AG08395 (cell line): ENCODE measurements at places on chromosomes 7 and 10.

- DNase-seq, result peak; percentile 11
Observed at GRCh38 chr7:121372376-121373010, 23.6 kb downstream of the FAM3C start.

DNA sequence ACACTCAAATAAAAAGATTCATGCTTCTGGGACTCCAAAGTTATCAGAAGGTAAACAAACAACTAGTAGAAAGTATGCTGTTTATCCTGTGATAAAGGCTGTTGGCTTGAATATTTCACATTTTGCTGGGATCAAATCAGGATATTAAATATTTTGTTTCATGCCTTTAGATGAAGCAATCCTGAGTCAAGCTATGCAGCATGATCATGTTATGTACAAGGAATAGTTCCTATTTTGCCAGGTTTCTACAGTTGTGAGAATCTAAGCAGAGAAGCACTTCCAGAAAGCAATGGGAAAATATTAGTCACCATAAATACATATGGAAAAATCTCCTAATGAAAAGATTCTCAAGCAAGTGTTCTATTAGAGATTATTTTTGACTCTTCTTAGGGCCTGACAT is 262.8 kb upstream of the PCDH15 start:
- DNase-seq, result no peak

DNA sequence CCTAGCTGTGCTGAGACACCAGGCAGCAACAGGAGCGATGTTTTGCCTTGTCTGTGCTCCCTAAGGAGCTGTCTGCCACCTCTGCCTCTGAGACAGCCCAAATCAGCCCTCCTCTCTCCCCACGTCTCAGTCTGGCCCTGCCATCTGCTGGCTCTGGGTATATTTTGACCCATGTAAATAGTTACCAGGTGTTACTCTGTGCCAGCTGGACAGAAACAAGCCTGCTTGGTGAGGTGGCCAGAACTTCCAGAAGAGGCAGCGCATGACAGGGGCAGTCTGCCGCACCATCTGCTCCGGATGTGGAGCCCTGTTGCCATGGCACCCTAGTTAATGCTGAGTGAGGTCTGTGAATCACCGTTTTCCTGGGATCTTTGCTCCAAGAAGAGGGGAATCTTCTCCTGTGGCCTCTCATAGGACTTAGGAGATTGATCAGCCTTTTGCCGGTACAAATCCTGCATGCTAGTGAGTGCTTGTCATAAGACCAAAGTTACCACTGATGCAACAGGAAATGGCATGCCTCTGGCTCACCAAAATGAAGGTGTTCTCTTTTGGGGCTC is 31.8 kb downstream of the GSTO2 start:
- peak; percentile 94 for DNase-seq

GRCh38 chr7:142300689-142301088 is 42.8 kb upstream of the PRSS58 start:
- DNase-seq, result no peak

- DNase-seq, result no peak
Observed at GRCh38 chr7:78783179-78783962, 670.1 kb downstream of the MAGI2 start.

DNA sequence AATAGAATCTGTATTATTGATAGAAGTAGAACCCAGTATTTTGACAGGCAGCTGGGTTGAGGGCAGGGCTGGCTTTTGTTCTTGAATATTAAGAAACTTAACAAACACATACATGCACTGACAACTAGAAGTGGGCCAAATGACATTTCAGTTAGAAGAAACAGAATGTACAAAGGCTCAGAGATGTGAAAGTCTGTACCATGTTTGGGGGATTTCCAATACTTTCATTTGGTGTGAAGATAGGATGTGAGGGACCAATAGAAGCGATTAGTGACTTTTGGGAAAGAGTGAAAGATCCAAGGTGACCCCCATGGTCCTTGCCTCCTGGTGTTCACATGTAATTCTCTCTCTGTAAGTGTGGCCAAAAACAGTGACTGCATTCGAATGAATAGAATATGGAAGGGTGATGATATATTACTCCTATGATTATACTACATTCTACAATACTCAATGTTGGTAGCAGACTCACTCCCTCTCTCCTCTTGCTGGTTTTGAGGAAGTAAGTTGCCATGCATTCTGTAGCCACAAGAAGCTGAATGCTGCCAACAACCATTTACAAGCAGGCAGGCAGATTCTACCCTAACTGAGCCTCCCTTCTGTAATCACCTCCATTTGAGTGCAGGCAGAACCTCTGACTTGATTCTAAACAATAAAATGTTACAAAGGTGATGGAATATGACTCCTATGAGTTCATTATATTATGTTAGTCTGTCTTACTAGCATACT is 151.4 kb downstream of the TMEM168 start:
- DNase-seq, result no peak
